ENCODE measurements at places on chromosomes 16 and 17.

GRCh38 chr16:89484923-89485679 is 5.3 kb downstream of the ANKRD11 start:
- DNase-seq = no peak

DNA sequence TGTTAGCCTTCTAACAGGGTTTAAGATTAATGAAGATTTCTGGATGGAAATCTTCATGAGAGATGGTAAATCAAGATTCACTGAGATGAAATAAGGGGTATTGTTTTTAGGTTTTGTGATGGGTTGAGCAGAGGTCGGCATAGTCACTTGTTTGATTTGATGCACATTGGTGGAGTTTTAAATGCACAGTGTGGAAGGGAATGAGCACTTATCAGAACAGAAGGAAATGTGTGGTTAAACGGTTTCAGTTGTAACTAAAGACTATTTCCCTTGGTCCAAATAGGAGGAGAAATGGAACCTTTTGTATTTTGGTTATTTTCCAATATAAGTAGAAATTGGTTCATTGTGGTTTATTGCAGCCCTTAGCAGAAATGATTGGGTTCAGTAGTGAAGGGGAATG is 34.1 kb downstream of the CBFB start:
- DNase-seq = no peak

GRCh38 chr16:53945996-53946395 is 242.0 kb downstream of the FTO start:
- DNase-seq = no peak

- no peak for DNase-seq
Observed at GRCh38 chr16:71762186-71762585, 37.7 kb upstream of the PHLPP2 start.

DNA sequence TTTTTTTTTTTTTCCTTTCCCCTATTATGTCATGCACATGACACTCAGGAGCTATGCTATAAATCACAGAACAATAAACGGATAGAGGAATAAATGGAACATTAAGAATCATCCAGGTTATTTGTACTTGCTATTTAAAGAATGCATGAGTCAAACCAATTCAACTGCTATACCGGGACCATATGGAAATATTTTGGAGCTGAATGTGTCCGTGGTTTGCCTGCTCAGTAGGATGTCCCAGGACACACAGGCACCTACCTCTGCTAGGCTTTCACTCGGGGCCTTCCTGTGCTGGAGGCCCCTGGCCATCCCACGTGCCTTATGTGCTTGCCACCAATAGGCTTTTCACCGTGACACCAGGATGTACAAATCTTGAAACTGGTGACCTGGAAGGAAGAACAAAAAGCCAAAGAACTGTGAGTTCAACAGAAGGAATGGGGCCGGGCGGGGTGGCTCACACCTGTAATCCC is 15.3 kb upstream of the SEC14L1 start:
- DNase-seq = no peak

Measured in activated CD4-positive, CD25-positive, alpha-beta regulatory T cell (primary cell).